ENCODE measurements at places on chromosomes 16 and 17.

- no peak for DNase-seq
These were observed 86.5 kb downstream of the RPA1 start for GRCh38 chr17:1916316-1916715.

DNA sequence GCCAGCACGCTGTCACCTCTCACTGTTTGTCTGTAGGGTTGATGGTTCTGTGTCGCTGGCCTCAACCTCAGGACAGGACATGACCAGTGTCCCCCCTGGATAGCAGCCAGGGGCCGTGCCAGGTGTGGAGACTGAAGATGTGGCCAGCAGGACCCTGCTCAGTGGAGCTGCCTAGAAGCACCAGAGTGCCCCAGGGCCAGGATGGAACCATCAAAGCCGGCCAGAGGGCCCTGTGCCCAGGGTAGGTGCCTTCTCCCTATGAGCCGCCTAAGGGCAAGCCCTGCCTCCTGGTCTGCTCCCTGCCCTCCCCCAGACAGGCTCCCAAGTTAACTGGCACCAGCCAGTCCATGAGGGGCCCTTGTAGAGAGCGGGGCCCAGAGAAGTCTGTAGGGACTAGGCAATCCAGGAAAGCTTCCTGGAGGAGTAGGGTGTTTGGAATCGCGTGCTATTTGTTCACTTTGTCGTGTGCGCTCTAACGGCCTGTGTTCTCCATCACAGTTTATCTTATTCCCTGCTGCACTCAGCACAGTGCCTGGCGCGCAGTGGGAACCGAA, 546 bp upstream of the NDUFB10 start:
- no peak for DNase-seq

DNA sequence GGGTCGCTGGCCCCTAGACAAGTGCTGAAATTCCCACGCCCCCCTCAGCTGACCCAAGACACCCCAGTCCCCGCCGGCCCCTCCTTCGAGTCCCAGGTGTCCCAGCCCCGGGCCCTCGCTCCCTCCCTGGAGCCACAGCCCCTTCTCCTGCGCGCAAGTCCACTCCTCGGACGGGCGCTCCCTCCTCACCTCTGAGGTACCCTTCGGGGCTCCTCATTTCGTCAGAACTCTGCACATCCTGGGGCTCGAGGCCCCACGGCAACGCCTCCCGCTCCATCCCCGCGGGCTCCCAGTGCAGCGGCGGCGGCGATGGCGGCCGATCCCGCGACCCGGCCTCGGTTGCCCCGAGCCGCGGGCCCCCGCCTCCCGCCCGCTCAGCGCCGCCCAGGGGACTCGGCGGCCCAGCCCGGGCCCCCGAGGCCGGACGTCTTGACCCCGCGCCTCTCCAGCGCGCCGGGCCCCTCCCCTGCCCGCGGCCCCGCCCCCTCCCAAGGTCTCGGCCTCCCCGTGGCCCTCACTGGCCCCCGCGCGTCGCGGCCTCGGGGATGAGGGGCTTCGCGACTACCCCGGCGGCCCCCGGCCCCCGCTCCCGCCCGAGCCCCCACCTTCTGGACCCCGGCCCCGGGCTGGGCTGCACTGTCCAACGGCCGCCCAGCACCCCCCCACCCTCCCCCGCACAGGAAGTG, at the start of gene ZNF768:
TSS of gene ZNF768 (minus strand) at position 430 of the 686 bp plus-strand sequence. CDS start at position 277, 153 bp downstream.
- peak; percentile 1 for DNase-seq

GRCh38 chr17:38341035-38341721, 2.6 kb downstream of the GPR179 start:
- DNase-seq: no peak

DNA sequence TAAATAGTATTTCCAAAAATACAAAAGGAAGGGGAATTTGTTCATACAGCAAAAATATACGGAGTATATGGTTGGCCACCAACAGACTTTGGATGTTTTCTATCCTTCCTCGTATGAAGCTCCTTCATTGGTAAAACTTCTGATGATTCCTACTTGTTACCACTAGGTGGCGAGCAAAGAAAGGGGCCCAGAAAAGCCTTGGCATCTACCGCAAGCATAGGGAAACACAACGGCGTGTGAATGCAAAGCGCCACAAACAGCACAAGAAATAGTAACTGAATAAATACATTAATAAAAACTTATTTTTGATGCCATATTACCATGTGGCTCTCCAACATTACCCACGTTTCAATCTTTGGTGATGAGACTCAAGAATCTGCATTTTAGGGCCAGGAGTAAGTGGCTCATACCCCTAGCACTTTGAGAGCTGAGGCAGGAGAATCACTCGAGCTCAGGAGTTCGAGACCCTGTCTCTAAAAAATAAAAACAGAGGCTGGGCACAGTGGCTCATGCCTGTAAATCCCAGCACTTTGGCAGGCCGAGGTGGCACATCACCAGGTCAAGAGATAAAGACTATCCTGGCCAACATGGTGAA, 34.5 kb downstream of the YWHAE start:
- DNase-seq: peak; percentile 64

GRCh38 chr17:44628243-44629188, 27.8 kb upstream of the MEIOC start:
- no peak for DNase-seq

DNA sequence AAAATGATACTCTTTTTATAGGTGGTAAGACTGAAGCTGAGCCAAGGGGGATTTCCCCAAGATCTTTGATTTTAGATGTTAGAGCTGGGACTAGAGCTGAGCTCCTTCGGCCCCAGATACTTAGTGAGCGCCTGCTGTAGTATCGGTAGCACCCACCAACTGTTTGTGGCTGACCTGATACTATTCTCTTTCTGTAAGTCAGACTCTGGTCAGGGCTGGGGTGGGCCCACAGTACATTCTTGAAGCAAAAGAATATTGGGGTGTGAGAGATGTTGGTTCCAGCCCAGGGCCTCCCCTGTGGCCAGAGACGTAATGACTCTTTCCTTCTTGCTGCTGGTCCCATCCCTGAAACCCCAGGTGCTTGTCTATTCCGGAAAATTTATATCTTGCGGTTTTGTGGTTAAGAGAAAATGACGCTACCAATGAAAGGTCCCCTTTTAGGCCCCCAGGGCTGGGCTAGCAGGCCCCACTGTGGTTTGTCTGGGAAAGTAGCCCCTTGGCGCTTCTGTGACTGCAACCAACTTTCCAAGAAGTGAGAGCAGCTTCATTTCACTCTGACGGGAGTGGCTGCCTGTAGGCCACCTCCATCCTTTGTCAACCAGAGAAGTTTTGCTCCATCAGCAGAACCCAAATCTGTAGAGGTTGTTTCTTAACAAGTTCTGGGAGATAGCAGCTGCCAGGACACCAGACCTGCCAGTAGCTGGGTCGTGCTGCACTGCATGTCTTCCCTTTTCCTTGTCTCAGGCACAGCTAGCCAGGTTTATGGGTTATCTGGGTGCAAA, 86.4 kb upstream of the LGALS9 start:
- DNase-seq: no peak

GRCh38 chr16:88653101-88653500, 2.2 kb upstream of the CYBA start:
- no peak for DNase-seq

DNA sequence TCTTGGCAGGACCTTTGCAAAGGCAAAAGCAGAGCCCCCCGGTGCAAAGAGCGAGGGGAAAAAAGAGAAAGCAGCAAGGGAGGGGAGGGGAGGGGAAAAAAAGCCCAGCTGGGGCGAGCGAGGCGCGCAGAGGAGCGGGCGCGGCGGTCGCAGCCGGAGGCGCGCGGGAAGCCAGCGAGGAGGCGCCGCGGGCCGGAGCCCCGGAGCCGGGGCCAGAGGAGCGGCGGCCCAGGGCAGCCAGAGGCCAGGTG, 129 bp downstream of the IRX5 start:
- DNase-seq: no peak

DNA sequence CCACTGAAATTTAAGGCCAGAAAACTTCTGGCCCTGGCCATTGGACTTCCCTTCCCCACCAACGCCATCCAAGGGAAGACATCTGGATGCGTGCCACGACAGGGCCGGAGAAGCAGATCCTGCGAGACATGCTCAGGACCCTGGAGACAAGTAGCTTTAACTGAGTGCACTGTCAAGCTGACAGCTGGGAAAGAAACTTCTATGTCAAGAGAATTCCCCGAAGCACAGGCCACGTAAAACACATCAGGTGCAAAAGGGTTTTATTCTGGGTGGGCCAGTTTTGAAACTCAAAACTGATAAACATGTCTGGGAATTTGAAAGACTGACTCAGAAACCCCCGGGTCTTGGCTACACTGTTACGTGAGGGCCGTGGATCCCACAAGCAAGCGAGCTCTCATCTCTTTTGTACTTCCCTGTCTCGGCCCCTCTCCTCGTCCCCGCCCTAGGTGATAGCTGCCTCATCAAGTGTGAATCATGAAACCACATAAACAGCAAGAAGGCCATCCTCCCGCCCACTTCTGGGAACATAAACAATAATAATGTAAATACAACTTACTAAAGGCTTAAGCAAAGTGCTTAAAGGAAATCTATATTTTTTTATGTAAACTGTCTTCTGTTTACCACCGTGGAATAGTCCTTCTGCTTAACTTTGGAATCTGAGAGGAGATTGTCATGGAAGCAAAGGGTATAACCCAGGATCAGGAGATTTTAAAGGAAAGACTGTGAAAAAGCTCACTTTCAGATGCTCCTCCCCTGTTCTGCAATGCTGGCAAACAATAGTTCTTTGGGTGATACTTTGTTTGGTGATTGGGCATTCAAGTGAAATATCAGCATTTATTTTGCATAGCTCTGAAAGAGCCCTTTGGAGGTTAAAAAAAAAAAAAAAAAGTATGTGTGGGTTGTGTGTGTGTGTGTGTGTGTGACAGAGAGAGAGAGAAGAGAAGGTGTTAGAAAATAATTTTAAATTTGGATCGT, 406.0 kb upstream of the MAF start:
- DNase-seq: no peak

- no peak for DNase-seq
These were observed 770 bp downstream of the CCNF start for GRCh38 chr16:2429771-2430663.

GRCh38 chr16:87791295-87792204, 25.8 kb upstream of the KLHDC4 start:
- DNase-seq: no peak

DNA sequence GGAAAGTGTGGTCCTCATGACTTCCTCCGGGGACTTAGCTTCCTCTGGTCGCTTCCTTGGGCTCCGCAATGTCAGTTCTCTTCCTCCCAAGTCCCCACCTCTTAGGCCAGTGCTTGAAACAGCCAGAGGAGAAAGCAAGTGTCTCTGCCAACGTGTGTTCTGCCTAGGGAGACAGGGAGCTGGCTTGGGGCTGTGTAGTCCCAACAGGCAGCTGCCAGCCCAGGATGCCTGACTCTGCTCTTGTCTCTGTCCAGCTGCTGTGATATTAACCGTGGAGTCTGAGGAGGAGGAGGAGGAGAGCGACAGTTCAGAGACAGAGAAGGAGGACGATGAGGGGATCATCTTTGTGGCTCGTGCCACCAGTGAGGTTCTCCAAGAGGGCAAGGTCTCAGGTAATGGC, 13.5 kb upstream of the PLEKHG4 start:
- no peak for DNase-seq

- no peak for DNase-seq
These were observed 246.6 kb upstream of the MAF start for GRCh38 chr16:79847101-79847500.

DNA sequence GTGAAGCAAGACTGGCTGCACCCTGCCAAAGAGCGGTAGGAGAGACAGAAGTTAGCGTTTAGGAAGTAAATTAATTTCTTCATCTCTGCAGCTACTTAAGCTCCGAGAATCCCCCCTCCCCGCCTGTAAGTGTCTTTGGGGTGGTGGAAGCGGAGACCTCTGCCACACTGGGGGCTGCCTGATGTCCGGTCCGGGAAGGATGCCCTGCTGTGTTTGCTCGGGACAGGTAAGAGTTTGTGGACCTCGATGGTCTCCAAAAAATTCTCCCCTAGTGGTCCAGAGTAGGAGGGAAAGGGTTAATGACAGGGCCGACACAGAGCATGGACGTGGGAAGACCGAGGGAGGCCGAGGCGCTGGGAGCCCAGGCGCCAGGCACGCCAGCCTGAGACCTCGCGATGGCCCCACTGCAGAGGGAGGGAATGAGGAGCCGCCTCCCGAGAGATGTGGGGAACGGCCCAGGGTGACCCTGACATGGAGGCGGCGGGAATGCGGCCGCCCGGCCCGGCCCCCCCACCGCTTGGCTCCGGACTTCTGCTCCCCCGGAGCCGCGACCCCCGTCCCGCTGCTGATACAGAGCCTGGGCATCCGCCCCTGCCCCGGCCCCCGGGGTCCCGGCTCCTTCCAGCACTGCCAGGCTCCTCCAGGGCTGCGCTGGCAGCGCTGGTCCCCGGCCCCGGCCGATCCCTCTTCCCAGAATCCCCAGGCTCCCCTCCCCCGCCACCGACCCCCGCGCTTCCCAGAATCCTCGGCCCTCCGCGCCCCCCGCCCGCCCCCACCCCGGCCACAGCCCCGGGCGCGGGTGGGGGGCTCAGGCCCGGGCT, 680 bp downstream of the ZNF629 start:
- no peak for DNase-seq

DNA sequence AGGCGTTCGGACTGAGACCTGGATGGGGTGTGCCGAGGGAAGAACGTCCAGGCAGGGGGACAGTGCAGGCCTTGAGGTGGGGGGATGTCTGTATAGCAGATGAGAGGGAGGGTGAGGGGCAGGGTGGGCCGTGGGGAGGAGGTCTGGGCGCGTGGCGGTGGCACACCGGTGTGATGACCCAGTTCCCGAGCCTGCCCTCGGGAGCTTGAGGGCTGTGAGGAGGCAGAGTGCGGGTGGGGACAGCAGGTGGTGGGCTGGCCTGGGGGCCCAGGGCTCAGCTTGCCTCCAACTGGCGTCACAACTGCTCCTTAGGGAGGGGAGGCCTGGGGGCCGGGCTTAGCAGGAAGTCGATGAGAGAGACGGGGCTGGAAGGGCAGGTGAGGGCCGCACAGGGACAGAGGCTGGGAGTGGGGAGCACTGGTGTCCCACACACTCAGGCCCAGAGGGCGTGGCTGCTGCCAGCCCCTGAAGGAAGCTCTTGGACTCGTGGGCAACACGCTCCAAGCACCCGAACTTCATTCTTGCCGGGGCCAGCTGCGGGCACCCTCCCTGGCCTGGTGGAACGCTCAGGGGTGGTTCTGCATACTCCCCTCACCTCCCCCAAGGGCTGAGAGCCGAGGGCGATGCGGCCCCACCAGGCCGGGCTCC, 6.5 kb downstream of the CACNA1H start:
- DNase-seq: no peak

DNA sequence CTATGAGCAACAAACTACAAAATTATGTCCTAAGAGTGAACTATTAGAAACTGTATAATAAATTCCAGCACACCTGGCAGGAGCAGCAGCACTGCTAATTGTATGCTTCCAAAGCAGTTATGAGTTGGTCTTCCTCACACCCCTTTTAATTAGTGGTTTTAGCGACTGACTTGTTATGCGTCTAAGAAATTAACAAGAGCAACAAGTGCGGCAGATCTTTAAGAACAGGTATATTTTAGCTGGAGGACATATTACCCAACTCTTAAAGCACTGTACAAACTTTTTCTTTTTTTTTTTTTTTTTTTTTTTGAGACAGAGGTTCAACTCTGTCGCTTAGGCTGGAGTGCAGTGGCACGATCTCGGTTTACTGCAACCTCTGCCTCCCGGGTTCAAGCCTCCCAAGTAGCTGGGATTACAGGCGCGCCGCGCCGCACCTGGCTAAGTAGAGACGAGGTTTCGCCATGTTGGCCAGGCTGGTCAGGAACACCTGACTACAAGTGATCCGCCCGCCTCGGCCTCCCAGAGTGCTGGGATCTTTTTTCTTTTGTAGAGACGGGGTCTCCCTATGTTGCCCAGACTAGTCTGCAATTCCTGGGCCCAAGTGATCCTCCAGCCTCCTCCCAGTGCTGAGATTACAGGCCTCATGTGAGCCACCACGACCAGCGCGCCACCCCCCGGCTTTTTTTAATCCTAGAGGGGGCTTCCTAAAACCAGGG, 1.6 kb upstream of the FBXL20 start:
- no peak for DNase-seq

Data from NCI-H1694 (cell line).